ENCODE measurements at places on chromosomes 1 and 21.

DNA sequence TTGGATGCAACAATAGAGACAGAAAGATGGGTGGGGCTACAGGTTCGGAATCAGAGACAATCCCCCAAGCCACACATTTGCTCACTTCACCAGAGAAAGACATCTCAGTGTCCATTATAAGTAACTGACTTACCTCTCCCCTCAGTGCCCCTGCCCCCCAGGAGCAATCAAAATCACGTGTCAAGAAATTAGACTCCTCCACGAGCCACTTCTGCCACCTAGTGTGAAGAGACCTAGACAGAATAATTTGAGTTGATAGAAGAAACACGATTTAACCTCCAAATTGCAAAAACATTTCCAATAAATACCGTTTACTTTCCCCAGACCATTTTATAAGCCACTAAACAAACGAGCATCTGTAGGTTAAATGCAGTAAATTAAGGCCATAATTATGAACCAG lies 123.2 kb downstream of the SLC30A10 start:
- DNase-seq = no peak

- DNase-seq = no peak
These were observed 25.9 kb upstream of the EPS8L3 start for GRCh38 chr1:109789551-109790180.

GRCh38 chr1:151005729-151006319 lies 878 bp downstream of the MINDY1 start:
- DNase-seq = no peak

GRCh38 chr1:61293986-61294504 lies 211.7 kb downstream of the NFIA start:
- DNase-seq = no peak

- DNase-seq = no peak
These were observed 64.1 kb upstream of the WDR26 start for GRCh38 chr1:224498574-224499170.

- no peak for DNase-seq
These were observed 107.6 kb downstream of the LHX9 start for GRCh38 chr1:198024782-198025181.

DNA sequence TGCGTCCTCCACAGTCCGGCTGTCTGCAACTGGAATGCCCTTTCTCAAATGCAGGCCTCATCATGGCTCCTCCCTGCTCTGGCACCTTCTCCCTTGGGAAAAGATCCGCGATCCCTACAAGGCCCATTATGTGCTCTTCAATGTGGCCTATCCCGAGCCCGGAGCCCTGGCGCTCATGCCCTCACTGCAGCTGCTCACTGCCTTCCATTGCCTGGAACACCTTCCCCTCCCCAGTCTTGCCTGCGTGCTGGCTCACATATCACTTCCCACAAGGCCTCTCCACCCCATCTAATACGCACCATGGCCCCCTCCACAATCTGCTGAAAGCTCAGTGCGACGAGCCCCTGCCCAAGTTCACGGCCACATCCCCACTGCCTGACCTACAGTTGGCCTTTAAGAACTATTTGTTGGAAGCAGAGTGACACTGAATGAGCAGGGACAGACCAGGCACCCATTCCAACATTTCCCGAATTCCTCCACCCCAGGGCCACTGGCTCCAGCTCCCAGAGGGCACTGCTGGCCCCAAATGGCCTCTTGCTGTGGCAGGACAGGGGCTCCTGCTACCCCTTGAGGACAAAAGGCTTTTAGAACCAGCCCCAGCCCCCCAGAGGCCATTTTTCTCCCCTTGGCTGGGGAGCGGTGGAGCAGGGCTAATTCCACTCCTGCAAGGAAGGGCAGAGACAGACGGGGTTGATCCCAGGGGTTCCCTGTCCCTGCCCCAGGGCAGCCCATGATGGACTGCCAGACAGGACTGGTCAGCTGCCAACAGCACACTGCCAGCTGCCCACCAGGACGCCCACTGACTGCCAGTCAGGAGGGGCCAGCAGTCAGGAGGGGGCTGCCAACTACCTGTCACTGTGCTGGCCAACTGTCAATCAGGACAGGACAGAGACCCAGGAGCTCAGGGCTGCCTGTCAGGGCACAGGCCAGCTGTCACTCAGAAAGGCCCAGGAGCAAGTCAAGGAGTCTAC lies 64.8 kb downstream of the DHRS3 start:
- no peak for DNase-seq

- no peak for DNase-seq
These were observed 206.9 kb downstream of the LMO4 start for GRCh38 chr1:87535551-87535950.

DNA sequence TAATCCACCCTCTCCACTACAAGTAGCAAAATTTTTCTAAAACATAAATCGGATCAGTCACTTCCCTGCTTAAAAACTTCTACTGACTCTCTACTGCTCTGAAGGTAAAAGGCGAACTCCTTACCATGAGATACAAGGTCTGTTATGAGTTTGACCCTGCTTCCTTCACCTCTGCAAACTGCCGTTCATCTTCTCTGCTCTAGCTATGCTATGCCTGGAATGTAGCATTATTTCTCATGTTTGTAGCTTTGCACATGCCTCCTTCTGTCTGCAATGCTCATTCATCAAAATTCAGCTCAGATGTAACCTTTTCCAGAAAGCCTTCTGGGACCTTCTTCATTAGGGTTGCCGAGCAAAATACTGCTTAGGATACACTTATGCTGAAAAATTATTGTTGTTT lies 30.8 kb downstream of the RPL5 start:
- no peak for DNase-seq

DNA sequence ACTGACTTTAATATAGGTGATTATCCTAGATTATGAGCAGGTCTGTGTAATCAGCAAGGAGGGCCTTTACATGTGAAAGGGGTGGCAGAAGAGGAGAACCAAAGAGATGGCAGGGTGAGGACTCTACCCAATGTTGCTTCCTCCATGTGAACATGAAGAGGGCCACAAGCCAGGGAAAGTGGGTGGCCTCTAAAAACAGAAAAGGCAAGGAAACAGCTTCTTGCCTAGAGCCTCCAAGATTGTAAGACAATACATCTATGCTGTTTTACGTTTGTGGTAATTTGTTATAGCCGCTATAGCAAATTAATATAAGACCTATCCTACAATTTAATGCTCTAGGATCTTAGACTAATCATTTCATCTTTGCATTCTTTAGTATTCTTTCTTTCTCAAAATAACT lies 85.5 kb downstream of the PLPP3 start:
- DNase-seq = no peak

- no peak for DNase-seq
These were observed 149.9 kb downstream of the CHRM3 start for GRCh38 chr1:239536165-239536849.

GRCh38 chr1:240341365-240342250 lies 249.9 kb downstream of the FMN2 start:
- no peak for DNase-seq

- no peak for DNase-seq
These were observed 128.3 kb upstream of the KCNE2 start for GRCh38 chr21:34235514-34235913.

DNA sequence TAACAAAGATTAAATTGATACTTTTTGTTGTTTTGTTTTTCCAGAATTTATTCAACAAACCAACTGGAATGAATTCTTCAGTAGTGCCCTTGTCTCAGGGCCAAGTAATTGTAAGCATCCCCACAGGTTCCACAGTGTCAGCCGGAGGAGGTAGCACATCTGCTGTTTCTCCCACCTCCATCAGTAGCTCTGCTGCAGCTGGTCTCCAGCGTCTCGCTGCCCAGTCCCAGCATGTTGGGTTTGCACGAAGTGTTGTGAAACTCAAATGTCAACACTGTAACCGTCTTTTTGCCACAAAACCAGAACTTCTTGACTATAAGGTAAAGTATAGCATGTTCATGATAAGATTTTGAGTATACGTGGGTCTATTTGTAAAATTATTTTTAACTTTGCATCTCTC lies 118.5 kb downstream of the ZMYM4 start:
- no peak for DNase-seq

- no peak for DNase-seq
These were observed 160.0 kb downstream of the DNM3 start for GRCh38 chr1:172001288-172001687.

DNA sequence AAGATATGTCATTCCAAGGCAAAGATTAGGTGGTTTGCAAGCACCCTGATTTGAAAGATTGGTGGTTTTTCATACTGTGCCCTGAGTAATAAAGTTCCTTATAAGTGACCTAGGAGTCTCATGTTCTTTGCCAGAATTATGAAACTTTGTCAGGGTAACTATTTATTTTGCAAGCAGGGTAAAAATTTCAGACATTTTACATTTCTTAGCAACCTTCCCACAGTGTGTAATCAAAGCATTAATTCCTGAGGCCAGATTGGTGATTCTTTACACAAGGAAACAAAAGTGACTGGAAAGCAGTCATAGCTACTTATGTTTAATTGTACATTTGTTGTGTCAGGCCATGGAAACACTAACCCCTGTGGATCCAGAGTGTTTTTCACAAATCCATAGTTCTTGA lies 998.0 kb upstream of the B3GALT2 start:
- no peak for DNase-seq

- no peak for DNase-seq
These were observed at the start of gene FOXD3 for GRCh38 chr1:63322114-63322943. Gene FOXD3 (plus strand): TSS chr1:63322567. CDS start chr1:63323059, 492 bp downstream.

GRCh38 chr1:233718057-233718456 lies 104.2 kb downstream of the KCNK1 start:
- DNase-seq = no peak

GRCh38 chr1:87820668-87821334 lies 492.1 kb downstream of the LMO4 start:
- no peak for DNase-seq

- no peak for DNase-seq
These were observed at the start of gene C1orf56 for GRCh38 chr1:151047591-151047924. Gene C1orf56 (plus strand): TSS chr1:151047751. CDS start chr1:151047848, 97 bp downstream.

- DNase-seq = peak; percentile 23
These were observed 894 bp downstream of the EPB41 start for GRCh38 chr1:28915031-28915895.

GRCh38 chr1:38534473-38534823 lies 325.1 kb downstream of the RRAGC start:
- no peak for DNase-seq

GRCh38 chr1:92485381-92486250 lies 1.1 kb downstream of the GFI1 start:
- peak; percentile 48 for DNase-seq

DNA sequence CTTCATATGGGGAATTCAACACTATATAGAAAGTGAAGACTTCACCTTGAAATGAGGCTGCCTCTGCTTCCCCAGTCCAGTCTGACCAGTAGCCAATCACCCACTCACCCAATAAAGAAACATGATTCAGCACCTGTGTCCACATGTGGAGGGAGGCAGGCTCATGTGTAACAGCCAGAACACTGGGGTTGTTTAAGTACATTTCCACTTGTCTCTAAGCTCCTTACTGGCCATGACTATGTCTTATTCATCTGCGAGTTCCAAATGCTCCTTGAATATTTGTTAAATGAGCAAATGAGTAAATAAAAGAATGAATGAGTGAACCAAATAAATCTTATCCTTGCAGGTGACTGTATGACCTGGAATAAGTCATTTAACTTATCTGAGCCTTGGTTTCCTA lies 100.1 kb downstream of the BRINP2 start:
- no peak for DNase-seq

- DNase-seq = no peak
These were observed 13.8 kb downstream of the CNIH3 start for GRCh38 chr1:224629965-224630364.

DNA sequence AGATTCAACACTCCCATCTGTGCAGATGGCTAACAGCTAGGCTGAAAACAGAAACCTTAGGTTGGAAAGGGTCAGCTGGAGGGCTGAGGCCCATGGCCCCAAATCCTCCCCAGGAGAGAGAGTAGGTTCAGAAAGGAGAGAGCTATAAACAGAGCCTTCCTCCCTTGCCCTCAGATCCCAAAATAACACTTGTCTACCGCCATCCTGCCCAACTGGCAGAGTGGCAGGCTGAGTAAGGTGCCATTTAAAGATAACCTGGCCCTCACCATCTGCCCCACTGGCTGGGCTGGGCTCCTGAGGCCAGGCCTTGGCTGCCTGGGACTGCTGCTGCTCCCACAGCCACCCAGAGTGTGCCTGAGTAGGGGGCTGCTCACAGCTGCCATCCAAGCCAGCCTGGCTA lies 4.3 kb upstream of the SHISA4 start:
- no peak for DNase-seq

DNA sequence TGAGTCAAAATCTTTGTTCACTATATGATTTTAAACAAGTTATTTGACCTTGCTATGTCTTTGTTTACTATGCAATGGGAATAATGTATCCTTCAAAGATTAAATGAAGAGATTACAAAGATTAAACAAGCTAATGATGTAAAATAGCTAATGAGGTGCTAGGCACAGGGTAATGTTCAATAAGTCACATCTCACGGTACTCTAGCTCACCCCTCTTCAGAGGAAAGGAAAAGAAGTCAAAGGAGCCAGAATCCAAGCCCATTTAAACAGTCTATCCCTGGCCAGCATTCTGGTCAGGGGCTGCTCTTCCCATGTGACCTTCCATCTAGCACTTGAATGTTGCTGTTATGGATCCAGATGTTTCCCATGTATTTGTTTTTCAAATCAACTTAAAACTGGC lies 412.4 kb upstream of the CAMK1G start:
- no peak for DNase-seq

GRCh38 chr1:225451340-225451739 lies 23.5 kb upstream of the LBR start:
- no peak for DNase-seq

- no peak for DNase-seq
These were observed 29.9 kb upstream of the TMEM222 start for GRCh38 chr1:27292106-27292505.
